ENCODE measurements at places on chromosomes 16 and 17.

GRCh38 chr17:45096141-45096540 is 35.0 kb downstream of the NMT1 start:
- DNase-seq: no peak

GRCh38 chr16:49977427-49977826 is 47.6 kb upstream of the CNEP1R1 start:
- DNase-seq: no peak

- DNase-seq: no peak
Observed at GRCh38 chr17:37373530-37374159, 2.1 kb upstream of the C17orf78 start.

- no peak for DNase-seq
Observed at GRCh38 chr17:82696916-82697807, 1.3 kb downstream of the RAB40B start.

DNA sequence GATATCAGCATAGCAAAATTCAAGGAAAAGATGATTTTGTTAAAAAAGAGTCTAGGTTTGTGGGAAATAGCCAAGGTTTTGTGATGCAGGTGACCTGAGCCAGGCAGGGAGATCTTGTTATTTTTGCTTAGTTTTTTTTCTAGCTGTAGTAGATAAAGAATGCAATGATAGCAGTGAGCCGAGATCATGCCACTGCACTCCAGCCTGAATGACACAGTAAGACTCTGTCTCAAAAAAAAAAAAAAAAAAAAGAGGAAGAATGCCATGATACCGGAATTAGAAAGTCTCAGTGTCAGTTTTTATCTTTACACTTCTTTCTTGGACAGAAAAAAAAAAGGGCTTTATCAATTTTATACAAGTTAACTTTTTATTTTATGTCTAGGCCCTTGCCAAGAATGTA is 27.5 kb downstream of the TMEM238L start:
- DNase-seq: no peak

GRCh38 chr17:62653002-62653825 is 25.7 kb downstream of the MRC2 start:
- DNase-seq: peak; percentile 87

- DNase-seq: no peak
Observed at GRCh38 chr16:68660359-68660795, 15.3 kb downstream of the CDH3 start.

DNA sequence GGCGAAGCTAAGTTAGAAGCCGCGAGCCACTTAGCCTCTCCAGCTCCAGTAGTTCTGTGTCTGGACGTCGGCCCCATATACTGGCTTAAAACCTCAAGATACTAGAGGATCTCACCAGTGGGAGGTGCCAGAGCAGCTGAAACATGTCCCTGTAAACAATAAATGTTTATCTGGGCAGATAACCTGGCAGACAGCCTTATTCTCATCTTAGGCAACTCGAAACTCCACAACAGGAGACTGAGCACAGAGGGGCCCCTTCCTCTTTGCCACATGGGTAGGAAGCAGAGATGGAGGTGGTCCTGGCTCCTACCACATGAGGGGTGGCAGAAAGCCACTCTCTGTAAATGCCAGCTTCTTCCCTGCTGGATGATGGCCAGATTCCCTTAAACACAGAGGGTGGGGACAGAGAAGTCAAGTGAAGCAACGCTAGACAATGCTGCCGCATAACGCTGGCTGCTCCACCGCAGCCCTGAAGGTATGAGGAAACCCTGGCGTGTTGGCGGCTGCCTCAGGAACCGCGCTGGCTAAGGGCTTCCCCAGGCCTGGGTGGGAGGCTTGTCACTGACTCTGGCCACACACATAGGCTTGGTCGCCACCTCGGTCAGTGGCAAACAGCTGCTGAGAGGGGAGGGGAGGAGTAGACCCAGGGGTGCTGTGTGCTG is 67.9 kb downstream of the HIC1 start:
- DNase-seq: no peak

DNA sequence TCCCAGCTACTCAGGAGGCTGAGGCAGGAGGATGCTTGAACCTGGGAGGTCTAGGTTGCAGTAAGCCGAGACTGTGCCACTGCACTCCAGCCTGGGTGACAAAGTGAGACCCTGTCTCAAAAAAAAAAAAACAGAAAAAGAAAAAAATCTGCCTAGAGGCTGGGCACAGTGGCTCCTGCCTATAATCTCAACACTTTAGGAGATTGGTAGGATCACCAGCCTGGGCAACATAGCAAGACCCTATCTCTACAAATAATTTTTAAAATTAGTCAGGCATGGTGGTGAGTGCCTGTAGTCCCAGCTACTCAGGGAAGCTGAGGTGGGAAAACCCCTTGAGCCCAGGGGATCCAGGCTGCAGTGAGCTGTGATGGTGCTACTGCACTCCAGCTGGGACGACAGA is 17.7 kb downstream of the CUEDC1 start:
- no peak for DNase-seq

- DNase-seq: no peak
Observed at GRCh38 chr16:77556201-77556873, 121.5 kb upstream of the ADAMTS18 start.

GRCh38 chr16:69057400-69058378 is 47.8 kb upstream of the HAS3 start:
- no peak for DNase-seq

- no peak for DNase-seq
Observed at GRCh38 chr17:43543300-43543699, 2.8 kb downstream of the ETV4 start.

Data from vagina (tissue), 2 donors.